Dermis microvascular lymphatic vessel endothelial cell (primary cell): ENCODE measurements at places on chromosomes 13 and 19. TPM values are rescaled to one million over a fixed set of nuclear protein-coding genes. Genes with fewer than 3 reads are reported as not detected.

The OR4F17 gene
- total RNA-seq = not detected in 2 replicates

The KIR3DL1 gene
- not detected in 2 replicates for total RNA-seq

The STOML3 gene
- total RNA-seq = not detected in 2 replicates

The IGFL3 gene
- not detected in 2 replicates for total RNA-seq

The BSPH1 gene
- not detected in 2 replicates for total RNA-seq

The EXOC3L2 gene
- total RNA-seq = 0.63 and 1.0 TPM in 2 replicates

The GFY gene
- total RNA-seq = not detected in 2 replicates

The THSD8 gene
- total RNA-seq = not detected in 2 replicates

The NTN5 gene
- total RNA-seq = under 0.01 TPM in 1 of 2 replicates, not detected in the other

The SHC2 gene
- 7.6 and 35.0 TPM in 2 replicates for total RNA-seq

The ZNF419 gene
- total RNA-seq = 7.7 and 14.9 TPM in 2 replicates

The WDR88 gene
- total RNA-seq = not detected in 2 replicates

The PLEKHF1 gene
- total RNA-seq = 4.1 and 4.8 TPM in 2 replicates

The SIGLEC12 gene
- not detected in 2 replicates for total RNA-seq
